Calu3 (cell line): ENCODE measurements at places on chromosomes 13 and 19. TPM values are rescaled to one million over a fixed set of nuclear protein-coding genes. Genes with fewer than 3 reads are reported as not detected.

The PNMA8A gene
- total RNA-seq, result 0.49 and 0.61 TPM in 2 replicates

The SLC15A1 gene
- total RNA-seq, result 0.99 and 1.7 TPM in 2 replicates

The RNF225 gene
- total RNA-seq, result 0.51 and 0.61 TPM in 2 replicates

GRCh38 chr13:59879281-59879680, 284.4 kb downstream of the DIAPH3 start:
- no peaks in the 10 kb centered on the region for H3K36me3 ChIP-seq
- no peak for DNase-seq
- H3K4me1 ChIP-seq, result no peaks in the 10 kb centered on the region
- no peak overlapping the region for H3K4me3 ChIP-seq

- H3K36me3 ChIP-seq, result no peaks in the 10 kb centered on the region
- no peak for DNase-seq
- H3K4me3 ChIP-seq, result no peak overlapping the region
- no peaks in the 10 kb centered on the region for H3K4me1 ChIP-seq
- H3K27me3 ChIP-seq, result peaks cover 12% of the 10 kb centered on the region
- H3K27ac ChIP-seq, result no peak overlapping the region
Measured at GRCh38 chr13:33612641-33613638, 205.0 kb upstream of the RFC3 start.

DNA sequence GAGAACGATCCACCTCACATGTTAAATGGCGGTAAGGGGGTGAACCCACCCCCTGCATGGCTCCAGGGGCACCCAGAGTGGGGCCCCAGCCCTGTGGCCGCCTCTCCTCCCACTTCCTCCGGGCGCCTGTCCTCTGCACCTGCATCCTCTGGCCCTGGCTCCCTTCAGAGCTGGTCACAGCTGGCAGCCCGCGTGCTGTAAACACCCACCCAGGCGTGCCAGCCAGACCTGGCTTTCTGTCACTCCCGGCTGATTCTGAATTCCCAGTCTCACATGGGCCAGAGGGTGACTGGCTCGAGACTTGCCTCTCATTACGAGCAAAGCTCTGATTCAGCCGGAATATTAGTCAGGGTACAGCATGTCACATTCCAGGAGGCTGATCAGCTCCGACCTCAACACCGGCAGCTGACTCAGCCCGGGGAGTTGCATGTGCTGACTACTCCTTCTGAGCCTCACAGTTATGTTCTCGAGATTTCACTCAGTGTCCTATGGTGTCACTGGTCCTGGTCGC, 75.1 kb downstream of the GNG7 start:
- H3K27me3 ChIP-seq, result no peaks in the 10 kb centered on the region
- H3K4me3 ChIP-seq, result peak overlapping the region; percentile 52
- H3K36me3 ChIP-seq, result peaks cover 5% of the 10 kb centered on the region
- peak overlapping the region; percentile 61 for H3K27ac ChIP-seq

DNA sequence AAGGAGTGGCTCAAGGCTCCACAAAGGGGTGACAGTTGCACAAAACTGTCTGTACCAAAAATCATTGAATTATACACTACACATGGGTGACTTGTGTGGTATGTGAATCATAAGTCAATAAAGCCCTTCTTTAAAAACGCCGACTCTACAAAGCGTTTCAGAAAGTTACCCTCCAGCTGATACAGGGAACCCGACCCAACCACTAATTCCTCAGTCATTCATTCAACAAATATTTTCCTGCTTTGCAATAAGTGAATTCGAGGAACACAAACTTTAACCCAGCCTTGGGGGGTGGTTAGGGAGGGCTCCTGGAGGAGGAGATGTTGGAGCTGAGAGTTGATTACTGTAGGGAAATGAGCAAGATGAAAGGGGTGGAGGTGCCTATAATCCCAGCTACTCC, 32.0 kb downstream of the LTBP4 start:
- H3K27me3 ChIP-seq, result peaks cover 24% of the 10 kb centered on the region
- H3K36me3 ChIP-seq, result no peaks in the 10 kb centered on the region
- H3K4me1 ChIP-seq, result peaks cover 9% of the 10 kb centered on the region

DNA sequence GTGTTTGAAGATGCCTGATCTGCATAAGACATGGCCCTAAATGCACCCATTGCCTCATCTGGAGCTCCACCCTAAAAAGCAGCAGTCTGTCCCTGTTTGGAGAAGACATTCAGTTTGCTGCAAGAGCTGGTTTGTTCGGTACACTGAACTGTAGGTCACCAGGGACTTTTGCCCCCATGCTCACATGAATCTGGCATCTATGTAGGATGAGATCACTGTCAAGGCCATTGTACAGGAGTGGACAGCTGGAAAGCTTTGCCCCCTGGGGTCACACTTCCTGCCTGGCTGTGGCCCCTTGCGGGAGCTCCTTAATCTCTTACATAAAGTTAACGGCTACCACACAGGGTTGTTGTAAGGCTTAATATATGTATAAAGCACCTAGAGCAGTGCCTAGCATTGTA, 73.0 kb downstream of the IPO5 start:
- no peak overlapping the region for H3K4me3 ChIP-seq
- no peaks in the 10 kb centered on the region for H3K36me3 ChIP-seq
- no peak overlapping the region for H3K27ac ChIP-seq

DNA sequence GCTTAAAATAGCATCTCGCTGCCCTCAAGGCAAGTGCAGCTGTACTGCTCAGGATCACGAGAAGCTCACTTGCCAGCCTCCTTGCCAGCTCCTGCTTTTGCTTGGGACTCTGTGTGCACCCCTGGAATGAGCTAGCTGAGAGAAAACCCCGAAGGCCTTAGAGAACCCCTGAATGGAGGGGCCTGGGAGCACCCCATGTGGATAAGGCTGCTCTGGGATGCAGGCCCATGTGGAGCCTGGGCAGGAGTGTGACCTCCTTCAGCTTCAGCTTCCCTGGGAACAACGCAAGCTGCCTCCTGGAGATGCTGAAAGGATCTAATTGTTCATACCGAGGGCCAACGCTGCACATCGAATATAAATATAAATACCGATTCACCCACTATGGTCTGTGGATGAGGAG, 109.2 kb downstream of the HSPH1 start:
- DNase-seq, result no peak
- H3K27ac ChIP-seq, result no peak overlapping the region
- no peak overlapping the region for H3K4me3 ChIP-seq
- peaks cover 4% of the 10 kb centered on the region for H3K36me3 ChIP-seq

- peaks cover 35% of the 10 kb centered on the region for H3K36me3 ChIP-seq
- H3K27ac ChIP-seq, result no peak overlapping the region
- H3K4me3 ChIP-seq, result peak overlapping the region; percentile 85
- H3K27me3 ChIP-seq, result no peaks in the 10 kb centered on the region
- no peak for DNase-seq
Measured at GRCh38 chr19:16627928-16628182, 149 bp downstream of the MED26 start.

DNA sequence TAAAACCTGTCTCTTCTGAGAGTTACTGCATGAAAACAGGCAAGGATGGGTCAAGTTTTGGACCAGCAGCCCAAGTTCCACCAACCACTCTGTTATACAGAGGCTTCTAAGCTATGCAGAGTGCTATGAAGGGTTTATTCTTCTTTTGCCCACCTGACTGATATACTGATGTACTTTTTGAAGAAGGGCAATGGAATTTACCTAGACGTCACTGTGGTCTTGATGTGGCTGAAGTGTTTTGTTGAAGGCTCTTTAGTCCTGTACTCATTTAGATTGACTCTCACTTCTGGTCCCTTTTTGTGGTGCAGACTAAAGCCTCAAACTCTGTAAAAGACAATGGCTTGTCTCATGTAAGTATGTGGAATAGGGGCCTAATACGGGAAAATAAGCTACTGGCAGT, 92.0 kb downstream of the DGKH start:
- H3K27me3 ChIP-seq, result no peaks in the 10 kb centered on the region
- no peak for DNase-seq
- H3K36me3 ChIP-seq, result no peaks in the 10 kb centered on the region
- H3K4me3 ChIP-seq, result no peak overlapping the region
- no peak overlapping the region for H3K27ac ChIP-seq
- H3K4me1 ChIP-seq, result no peaks in the 10 kb centered on the region

DNA sequence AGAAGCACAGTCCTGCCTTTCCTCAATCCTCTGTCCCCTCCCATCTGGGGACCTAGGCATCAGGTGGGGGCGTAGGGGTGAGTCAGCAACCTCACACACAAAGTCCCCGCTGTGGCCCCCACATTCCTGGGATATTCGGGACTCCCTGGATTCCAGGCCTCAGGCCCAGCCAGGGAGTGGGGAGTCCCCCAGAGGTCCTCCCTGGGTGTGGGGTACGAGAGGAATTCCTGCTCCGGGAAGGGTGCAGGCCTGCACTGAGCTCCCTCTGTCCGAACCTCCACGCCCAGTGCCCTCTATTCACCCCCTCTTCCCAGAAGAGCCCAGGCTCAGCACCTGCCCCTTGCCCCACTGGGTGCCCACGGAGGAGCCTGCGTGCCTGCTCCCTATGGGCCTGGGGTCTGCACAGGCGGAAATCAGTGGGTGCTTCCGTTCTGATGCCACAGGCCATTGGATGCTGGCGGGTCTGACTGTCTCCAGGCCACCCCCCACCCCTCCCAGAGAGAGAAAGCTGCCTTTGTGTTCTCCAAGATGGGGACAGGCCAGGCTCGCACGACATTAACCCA, 3.4 kb downstream of the CADM4 start:
- H3K4me1 ChIP-seq, result peaks cover 19% of the 10 kb centered on the region
- no peak for DNase-seq
- peaks cover 37% of the 10 kb centered on the region for H3K27me3 ChIP-seq
- H3K4me3 ChIP-seq, result no peak overlapping the region

GRCh38 chr13:44833139-44833538, 156.1 kb downstream of the NUFIP1 start:
- H3K27me3 ChIP-seq, result no peaks in the 10 kb centered on the region
- H3K27ac ChIP-seq, result no peak overlapping the region
- no peak for DNase-seq
- no peak overlapping the region for H3K4me3 ChIP-seq
- H3K4me1 ChIP-seq, result peaks cover 9% of the 10 kb centered on the region

GRCh38 chr13:54368387-54368786, 1339.8 kb downstream of the OLFM4 start:
- H3K4me3 ChIP-seq, result no peak overlapping the region
- no peak overlapping the region for H3K27ac ChIP-seq
- H3K36me3 ChIP-seq, result no peaks in the 10 kb centered on the region
- H3K27me3 ChIP-seq, result no peaks in the 10 kb centered on the region
- H3K4me1 ChIP-seq, result no peaks in the 10 kb centered on the region

DNA sequence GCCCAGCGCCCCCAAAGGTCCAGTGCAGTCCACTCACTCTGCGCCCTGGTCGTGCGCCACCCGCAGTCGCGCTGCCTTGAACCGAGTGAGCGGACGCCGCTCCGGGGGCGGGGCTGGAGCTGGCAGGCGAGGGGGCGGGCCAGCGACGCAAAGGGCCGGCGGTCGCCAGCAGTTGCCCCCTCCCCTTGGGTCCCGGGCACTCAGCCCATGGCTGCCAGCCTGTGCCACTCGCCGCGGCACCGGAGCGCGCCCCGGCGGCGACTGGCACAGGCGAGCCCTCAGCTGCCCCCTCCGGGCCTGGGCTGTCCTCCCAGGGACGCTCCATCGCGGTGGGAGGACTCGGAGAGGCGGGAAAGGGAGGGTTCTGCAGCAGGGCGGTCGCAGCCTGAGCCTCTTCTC, at the start of gene S1PR5:
Gene S1PR5, minus strand, starts transcription at position 87 of the 399 bp plus-strand sequence. CDS start 2,436 bp downstream, outside the sequence.
- H3K27me3 ChIP-seq, result peaks cover 79% of the 10 kb centered on the region
- peak; percentile 5 for DNase-seq
- peak within 1 kb of the TSS; percentile 55 for H3K4me3 ChIP-seq
- H3K27ac ChIP-seq, result no peak within 1 kb of the TSS
- no peaks in the 10 kb centered on the region for H3K36me3 ChIP-seq
- H3K4me1 ChIP-seq, result peaks cover 16% of the 10 kb centered on the region

DNA sequence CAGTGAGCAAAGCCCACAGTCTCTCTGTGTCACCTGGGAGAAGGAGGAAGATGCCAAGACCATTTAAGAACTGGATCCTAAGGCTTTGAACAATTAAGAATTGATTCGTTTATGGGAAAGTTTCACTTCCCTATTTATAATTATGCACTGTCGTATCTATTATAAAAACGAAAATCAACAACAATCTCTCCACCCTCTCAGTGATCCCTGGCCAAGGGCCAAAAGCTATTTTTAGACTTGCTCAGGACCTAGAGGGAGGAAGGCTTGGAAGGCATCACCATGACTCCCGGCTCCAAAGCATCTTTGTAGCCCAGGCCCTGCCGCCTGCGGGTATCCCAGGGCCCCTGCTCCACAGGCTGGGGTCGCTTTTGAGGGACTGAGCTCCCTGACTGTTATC, 1.3 kb downstream of the RHPN2 start:
- peak overlapping the region; percentile 81 for H3K27ac ChIP-seq
- peak overlapping the region; percentile 90 for H3K4me3 ChIP-seq
- H3K36me3 ChIP-seq, result peaks cover 51% of the 10 kb centered on the region
- peaks cover 31% of the 10 kb centered on the region for H3K4me1 ChIP-seq
- H3K27me3 ChIP-seq, result no peaks in the 10 kb centered on the region

- H3K27ac ChIP-seq, result no peak overlapping the region
- no peak overlapping the region for H3K4me3 ChIP-seq
- H3K27me3 ChIP-seq, result no peaks in the 10 kb centered on the region
- H3K4me1 ChIP-seq, result peaks cover 7% of the 10 kb centered on the region
Measured at GRCh38 chr19:4225885-4226284, 3.4 kb upstream of the EBI3 start.

GRCh38 chr13:105816994-105817393, 718.5 kb downstream of the EFNB2 start:
- no peaks in the 10 kb centered on the region for H3K27me3 ChIP-seq
- H3K4me1 ChIP-seq, result no peaks in the 10 kb centered on the region
- no peak overlapping the region for H3K27ac ChIP-seq
- no peak overlapping the region for H3K4me3 ChIP-seq

DNA sequence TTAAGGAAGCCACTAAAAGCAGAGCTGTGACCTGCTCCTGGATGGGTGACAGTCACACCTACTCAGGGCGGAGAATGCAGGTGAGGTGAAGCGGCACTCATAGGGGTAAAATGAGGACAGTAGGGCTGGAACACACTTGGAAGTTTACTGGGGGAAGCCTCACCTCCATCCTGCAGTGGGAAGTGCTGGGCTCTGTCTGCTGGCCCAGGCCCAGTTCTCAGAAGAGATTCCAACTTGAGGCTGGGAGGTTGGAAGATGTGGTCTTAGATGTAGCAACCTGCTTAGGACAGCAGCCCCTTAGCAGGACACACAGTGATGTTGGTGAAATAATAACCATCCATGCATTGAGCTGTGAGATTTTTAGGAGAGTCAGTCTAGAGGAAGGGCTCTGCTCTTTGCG, 4.6 kb downstream of the MEDAG start:
- H3K27ac ChIP-seq, result no peak overlapping the region
- H3K27me3 ChIP-seq, result peaks cover 19% of the 10 kb centered on the region
- no peak for DNase-seq
- H3K4me1 ChIP-seq, result peaks cover 1% of the 10 kb centered on the region
